ENCODE measurements at places on chromosomes 3 and 15.

DNA sequence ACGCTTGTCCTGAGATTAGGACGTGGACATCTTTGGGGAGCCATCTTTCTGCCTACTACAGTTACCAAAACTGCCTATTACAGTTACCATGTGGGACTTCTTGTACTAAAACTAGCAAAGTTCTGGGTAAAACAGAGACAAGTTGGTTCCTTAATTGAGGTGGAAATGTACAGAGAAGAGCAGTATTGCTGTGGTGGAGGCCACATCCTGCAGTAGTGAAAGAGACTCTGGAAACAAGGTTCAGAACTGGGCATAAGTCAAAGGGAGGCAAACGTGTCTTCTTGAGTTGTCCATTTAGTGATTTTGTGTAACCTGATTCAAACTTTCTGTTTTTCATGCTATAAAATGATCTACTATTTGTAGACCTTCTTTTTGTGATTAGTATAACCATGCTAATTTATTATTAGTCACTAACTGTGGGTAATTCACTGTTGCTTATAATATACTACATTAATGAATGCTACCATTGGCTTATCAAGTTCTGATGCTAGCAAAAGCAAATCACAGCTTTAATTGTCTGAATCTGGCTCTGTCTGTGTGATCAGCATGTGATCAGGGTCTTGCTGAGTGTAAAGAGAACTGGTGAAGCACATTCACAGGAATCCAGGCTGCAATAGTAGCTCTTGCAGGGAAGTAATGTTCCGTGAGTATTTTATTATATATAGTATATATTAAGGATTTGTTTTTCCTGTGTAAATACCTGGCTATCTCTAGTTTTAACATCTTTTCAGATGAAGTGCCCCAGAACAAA is 207.9 kb upstream of the GAP43 start:
- no peak for DNase-seq

- DNase-seq = peak; percentile 42
Observed at GRCh38 chr15:28955993-28956421, 70.2 kb downstream of the APBA2 start.

DNA sequence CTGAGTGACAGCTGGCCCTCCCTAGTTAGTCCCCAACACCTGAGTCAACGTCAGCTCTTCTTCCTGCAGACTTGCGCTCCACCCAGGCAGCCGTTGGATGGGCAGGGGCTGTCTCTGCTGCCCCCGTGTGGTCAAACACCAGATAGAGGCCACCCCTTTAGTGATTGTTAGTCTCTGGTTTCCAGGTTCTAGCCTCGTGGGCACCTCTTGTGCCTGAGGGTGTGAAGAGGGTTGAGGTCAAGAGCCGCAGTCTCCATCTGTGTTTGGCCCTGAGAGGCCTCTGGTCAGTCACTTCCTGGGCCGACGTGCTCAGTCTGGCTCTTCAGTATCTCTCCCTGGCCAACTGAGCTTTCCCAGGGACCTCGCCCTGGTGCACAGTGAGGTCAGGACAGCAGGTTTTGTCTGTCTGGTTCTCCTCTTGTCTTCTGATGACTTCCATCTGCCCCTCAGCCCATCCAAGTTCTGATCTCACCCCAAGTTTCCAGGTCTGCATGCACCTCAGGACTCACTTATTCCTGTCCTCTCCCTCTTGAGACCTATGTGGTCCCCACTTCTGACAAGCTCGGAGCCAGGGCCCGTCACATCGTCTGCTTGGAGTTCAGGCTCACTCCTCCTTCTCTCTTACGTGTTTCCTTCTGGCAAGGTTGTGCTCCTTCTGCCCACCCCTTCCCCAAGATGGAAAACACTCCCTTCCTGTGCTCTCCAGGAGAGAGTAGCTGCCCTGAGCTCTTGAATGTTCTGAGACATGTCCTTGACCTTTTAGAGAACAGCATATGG is 20.9 kb downstream of the CD276 start:
- DNase-seq = peak; percentile 86

DNA sequence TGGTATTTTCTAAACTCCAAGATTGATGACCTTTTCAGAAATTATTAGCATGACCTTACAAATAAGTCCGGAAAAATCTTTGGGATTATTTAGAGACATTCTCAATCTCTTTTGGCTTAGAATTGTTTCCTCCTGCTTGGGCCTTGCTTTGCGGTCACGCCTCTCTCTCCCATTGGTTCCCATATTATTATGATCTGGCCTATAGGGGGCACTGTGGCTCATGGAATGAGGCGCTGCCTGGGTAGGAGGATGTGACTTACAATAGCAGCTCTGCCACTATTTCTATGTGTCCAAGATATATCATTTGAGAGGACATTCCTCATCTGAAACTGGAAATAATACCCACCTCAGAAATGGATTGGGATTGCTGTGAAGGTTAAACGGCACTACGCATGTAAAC is 464.9 kb downstream of the MFSD1 start:
- no peak for DNase-seq

DNA sequence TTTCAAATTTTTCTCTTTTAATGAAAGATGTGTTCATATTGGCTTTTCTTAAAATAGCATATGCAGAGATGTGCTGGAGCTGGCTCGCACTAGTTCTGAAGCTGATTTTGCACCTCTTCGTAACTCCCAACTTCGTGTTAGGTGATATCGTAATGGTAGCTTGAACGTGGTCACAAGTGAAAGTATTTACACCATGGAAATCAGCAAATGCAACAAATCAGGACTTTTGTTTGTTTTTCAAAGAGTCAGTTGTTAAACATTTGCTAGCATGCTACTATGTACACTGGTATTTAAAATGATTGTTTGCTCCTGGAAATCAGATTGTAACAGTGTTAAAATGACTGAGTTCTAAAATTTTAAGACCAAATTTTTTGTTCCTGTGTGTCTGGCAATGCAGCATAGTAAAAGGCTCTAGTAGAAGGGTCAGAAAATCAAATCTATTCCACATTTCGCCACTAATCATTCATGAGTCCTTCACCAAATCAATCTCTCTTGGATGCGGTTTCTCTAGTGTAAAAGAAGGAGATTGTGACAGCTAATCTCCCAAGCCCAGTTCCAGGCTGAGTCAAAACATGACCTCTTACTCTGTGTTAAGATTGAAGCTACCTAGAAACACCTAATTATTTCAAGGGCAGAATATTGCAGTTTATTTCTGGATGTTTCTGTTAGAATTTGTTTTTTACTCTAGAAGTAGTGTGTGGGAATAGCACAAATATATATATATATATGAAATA is 34.3 kb upstream of the CMC1 start:
- no peak for DNase-seq

DNA sequence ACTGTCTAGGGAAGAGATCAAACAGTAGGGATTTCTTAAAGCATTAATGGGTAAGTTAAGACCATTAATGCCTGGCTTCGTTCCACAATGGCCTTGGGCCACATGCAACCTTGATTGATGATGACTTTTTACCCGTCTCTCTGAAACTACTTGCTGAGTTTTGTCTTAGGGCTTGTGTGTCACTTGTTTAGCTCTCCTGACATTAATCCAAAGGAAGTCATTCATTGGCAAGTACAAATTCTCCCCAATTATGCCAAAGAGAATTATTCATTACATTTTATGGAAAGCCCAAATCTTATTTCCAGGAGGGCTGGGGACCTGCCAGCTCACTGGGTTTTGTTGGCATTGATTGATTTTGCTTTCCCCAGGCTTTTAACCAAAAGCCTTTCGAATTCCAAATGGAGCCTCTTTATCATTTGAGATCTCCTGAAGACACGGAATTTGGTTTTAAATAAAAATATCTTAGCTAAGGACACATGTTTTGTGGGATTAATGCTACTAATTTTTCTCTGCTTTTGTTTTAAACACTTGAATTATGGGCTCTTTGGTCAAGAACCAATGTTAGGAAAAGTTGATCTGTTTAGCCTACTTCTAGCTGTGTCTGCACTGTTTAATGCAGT is 40.7 kb downstream of the SERPINI1 start:
- DNase-seq = no peak

DNA sequence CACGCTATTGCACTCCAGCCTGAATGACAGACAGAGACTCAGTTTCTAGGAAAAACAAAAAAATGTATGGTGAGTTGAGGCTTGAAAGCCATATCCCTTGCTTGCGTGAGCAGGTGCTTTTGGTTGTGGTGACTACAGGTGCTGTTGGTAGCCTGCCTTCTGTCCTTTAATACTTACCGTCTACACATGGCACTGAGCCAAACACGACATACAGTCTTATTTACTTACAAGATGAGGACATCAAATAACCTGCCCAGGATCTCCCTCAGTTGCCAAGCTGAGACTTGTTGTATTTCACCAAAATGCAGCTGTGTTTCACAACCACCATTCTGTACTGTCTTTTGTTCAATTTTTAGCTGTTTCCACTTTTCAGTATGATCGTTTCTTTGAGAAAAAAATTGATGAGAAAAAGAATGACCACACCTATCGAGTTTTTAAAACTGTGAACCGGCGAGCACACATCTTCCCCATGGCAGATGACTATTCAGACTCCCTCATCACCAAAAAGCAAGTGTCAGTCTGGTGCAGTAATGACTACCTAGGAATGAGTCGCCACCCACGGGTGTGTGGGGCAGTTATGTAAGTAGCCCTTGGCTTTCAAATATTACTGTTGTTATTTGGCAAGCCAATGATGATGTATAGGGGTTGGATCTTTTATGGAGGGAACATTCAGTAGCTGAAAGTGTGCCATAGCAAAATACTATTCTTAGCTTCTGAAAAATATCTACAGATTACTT is 6.5 kb downstream of the ALAS1 start:
- DNase-seq = no peak

DNA sequence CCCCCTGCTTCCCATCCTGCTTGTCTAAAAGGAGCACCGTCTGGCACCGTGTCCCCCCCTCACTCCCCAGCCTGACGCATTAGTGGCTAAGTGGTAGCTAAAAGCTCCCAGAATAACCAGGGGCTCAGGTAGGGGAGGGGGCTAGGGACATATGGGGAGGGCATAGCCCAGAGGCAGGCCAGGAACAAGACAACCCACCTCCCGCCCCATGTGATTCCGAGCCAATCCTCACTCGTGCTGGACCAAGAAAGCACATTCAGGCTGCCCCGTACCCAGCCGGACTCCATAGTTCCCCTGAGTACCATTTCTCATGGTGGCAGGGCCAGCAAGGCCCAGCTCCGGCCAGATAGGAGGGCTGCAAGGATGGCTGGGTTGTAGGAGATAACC is 11.5 kb downstream of the SEMA7A start:
- DNase-seq = no peak

All from aorta (tissue), 5 donors.